Upper lobe of right lung (tissue), 1 donor: ENCODE measurements at places on chromosomes 1 and 21. TPM values are rescaled to one million over a fixed set of nuclear protein-coding genes. Genes with fewer than 3 reads are reported as not detected.

LHX8 gene
- not detected for total RNA-seq

DNA sequence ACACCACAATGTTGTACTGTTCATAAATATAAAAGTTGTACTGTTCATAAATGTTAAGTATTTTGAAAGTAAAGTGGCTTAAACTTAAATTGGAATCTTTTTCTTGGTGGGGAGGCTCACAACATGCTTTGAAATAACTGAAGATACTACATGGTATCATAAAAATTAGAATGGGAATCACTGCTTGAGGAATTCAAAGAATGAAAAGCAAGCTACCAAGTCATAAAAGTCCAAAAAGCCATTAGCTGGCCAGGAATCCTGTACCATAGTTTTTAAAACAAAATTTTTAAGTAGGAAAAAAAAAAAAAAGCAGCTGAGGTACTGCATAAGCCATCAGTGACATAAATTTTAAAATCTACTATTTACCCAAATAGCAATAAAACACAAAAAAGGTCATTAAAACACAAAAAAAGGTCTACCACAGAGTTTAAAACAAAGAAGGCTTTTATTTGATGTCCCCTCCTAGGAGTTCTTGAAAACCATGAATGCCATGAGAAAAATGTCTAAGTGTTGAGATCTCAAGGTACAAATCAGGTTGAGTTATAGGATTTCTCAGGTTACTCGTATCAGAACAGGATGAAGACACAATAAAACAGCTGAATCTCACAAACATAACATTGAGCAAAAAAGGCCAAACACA lies 8.6 kb downstream of the ZZZ3 start:
- H3K36me3 ChIP-seq: no peaks in the 10 kb centered on the region
- H3K27me3 ChIP-seq: no peaks in the 10 kb centered on the region
- H3K4me3 ChIP-seq: no peak overlapping the region
- H3K27ac ChIP-seq: no peak overlapping the region
- DNase-seq: no peak

GRCh38 chr1:113928187-113928930 lies 765 bp upstream of the HIPK1 start:
- DNase-seq: no peak
- peak overlapping the region; percentile 96 for H3K27ac ChIP-seq
- H3K4me3 ChIP-seq: peak overlapping the region; percentile 83
- H3K36me3 ChIP-seq: no peaks in the 10 kb centered on the region

DNA sequence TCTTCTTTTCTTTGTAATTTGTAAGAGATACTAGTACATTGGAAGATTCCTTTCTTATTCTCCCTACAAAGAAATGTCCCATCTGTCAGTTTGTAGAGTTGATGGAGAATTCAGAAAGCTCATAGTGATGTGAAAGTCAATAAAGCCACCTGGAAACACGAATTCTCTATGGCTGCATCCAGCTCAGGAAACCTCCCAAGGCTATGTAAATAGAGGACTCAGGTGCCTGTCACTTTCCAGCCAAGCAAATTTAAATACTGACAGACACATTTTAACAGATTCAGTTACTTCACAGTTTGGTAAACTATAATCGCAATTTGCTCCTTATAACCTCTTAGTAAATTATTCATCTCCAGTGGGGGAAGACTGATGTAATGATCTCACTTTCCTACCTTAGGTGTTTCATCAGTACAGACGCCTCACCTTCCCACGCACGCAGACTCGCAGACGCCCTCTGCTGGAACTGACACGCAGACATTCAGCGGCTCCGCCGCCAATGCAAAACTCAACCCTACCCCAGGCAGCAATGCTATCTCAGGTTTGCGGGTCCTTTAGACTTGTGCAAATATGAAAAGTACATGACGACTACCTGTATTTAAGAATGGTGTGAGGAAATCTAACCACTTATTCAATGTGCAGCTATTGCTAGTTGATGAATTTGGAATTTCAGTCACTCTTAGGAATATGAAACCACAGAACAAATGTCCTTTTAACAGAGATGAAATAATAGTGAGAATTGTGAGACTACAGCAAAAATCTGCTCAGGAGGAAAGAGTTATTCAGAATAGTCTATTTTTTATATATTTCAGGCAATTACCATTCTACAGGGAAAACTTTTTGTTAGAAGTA lies 60.6 kb downstream of the PTPRC start:
- peaks cover 8% of the 10 kb centered on the region for H3K36me3 ChIP-seq
- no peak overlapping the region for H3K27ac ChIP-seq
- peaks cover 4% of the 10 kb centered on the region for H3K27me3 ChIP-seq
- H3K4me1 ChIP-seq: peaks cover 8% of the 10 kb centered on the region

DNA sequence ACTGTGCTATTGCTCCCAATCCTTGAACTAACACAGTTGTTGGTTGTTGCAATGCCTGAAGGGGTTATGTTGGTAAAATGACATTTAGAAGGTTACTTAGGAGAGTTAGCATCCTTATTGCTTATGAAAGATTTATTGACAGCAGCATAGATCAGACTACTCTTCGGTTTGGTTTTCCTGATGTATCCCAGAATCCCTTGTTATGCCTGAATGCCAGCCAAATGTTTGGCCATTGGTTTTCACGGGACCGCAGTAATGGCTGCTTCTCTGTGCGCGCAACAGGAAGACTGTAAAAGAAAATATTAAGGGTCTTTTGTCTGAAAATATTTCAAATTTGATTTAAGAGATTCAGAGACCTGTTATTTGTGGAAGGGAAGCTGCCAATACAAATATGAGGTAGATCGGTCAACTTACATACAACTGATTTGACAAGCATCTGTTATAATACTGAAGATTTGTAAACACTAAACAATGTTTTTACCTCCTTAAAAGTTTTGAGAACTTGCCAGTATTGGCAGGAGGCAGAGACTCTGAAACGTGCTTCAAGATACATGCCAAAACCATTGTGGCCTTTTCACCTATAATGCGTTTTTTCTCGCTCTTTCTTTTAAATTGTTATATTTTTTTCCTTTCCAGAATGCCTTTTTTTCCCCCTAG lies 8.3 kb downstream of the NFIA start:
- DNase-seq: no peak
- no peak overlapping the region for H3K27ac ChIP-seq
- peaks cover 42% of the 10 kb centered on the region for H3K4me1 ChIP-seq
- peaks cover 12% of the 10 kb centered on the region for H3K36me3 ChIP-seq

DNA sequence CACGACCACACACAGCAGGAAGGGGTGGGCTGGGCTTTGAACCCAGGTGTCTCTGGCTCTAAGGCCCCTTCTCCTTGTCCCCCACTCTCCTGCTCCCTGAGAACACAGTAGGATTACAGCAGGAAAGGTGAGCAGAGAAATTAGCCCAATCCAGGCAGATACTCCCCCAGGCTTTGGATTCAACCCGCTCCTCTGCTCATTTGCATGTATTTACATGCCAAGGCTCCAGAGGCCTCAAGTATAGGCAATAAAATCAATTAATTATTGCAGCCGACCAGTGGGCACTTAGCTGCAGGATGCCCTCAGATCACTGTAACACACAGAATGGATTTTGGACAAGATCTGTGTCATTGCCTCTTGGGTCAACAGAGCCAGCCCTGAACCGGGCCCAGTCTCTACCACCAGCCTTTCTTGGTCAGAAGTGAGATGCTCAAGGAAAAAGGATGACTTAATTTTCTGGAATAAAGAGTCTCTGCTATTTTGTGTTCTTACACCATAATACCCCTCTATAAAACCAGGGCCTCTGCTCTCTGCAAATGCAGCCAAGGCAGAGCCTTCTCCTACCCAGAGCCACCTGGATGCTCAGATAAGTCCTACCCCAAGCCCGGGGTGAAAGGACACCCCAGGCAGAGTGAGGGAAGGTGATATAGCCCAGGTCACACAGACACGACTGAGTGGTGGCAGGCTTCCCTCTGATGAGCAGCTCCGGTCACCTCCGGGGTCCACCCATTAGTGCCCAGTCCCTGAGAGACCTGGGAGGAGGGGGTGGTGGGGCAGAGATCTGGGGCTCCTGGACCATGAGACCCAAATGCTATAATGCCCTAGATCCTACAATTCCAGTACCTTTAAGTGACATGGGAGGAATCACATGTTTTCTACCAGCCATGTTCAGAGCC lies 28.9 kb downstream of the MATN1 start:
- DNase-seq: no peak
- no peaks in the 10 kb centered on the region for H3K4me1 ChIP-seq
- no peaks in the 10 kb centered on the region for H3K36me3 ChIP-seq
- no peak overlapping the region for H3K4me3 ChIP-seq
- no peaks in the 10 kb centered on the region for H3K27me3 ChIP-seq

RHOU gene
- 21.0 TPM for total RNA-seq

GRCh38 chr1:38242506-38242905 lies 195.9 kb upstream of the POU3F1 start:
- H3K27me3 ChIP-seq: peaks cover 5% of the 10 kb centered on the region
- no peak overlapping the region for H3K27ac ChIP-seq
- peaks cover 1% of the 10 kb centered on the region for H3K4me1 ChIP-seq
- DNase-seq: no peak
- H3K36me3 ChIP-seq: no peaks in the 10 kb centered on the region
- no peak overlapping the region for H3K4me3 ChIP-seq

GRCh38 chr21:46155514-46156377 lies at the start of gene FTCD:
FTCD (minus strand) TSS chr21:46155579; CDS start chr21:46155523, 56 bp downstream.
- H3K4me3 ChIP-seq: no peak within 1 kb of the TSS
- no peaks in the 10 kb centered on the region for H3K36me3 ChIP-seq
- no peak within 1 kb of the TSS for H3K27ac ChIP-seq
- peaks cover 10% of the 10 kb centered on the region for H3K4me1 ChIP-seq
- DNase-seq: peak; percentile 59

- peaks cover 2% of the 10 kb centered on the region for H3K4me1 ChIP-seq
- no peak for DNase-seq
- H3K36me3 ChIP-seq: no peaks in the 10 kb centered on the region
- H3K27me3 ChIP-seq: no peaks in the 10 kb centered on the region
- H3K27ac ChIP-seq: no peak overlapping the region
Measured at GRCh38 chr1:208258277-208258676, 14.1 kb upstream of the PLXNA2 start.

DNA sequence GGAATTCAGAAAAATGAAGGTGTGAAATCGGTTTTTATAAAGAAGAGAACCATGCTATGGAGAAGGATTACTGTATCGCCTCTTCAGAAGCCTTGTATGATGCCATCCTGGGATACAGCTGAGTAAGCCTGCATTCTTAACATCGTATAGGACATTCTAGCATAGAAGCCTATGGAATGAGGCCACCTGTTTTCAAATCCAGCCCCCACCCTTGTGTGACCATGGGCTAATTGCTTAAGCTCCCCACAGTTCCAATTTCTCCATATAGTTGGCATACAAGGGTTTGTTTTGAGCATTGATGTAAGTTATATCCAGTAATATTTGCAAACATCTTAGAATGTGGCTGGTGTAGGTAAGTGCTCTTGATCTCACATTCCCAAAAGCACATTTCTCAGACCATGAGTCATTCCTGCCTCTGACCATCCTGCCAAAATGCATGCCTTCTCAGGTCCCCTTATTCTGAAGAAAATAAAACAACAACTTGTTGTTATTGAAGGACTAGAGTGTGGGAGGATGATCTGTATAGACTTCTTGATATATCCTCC lies 1.5 kb downstream of the OR14A2 start:
- H3K4me3 ChIP-seq: no peak overlapping the region
- H3K36me3 ChIP-seq: no peaks in the 10 kb centered on the region
- H3K27me3 ChIP-seq: no peaks in the 10 kb centered on the region
- no peak overlapping the region for H3K27ac ChIP-seq
- no peaks in the 10 kb centered on the region for H3K4me1 ChIP-seq

ILDR2 gene
- 0.98 TPM for total RNA-seq

- H3K36me3 ChIP-seq: no peaks in the 10 kb centered on the region
- H3K4me3 ChIP-seq: no peak overlapping the region
- H3K4me1 ChIP-seq: peaks cover 11% of the 10 kb centered on the region
- H3K27ac ChIP-seq: no peak overlapping the region
- no peaks in the 10 kb centered on the region for H3K27me3 ChIP-seq
Measured at GRCh38 chr1:24286246-24287010, 32.7 kb upstream of the GRHL3 start.

GRCh38 chr1:6497215-6497866 lies 5.9 kb upstream of the PLEKHG5 start:
- H3K4me1 ChIP-seq: peaks cover 26% of the 10 kb centered on the region
- DNase-seq: no peak
- H3K27ac ChIP-seq: no peak overlapping the region
- H3K36me3 ChIP-seq: no peaks in the 10 kb centered on the region
- peak overlapping the region; percentile 66 for H3K4me3 ChIP-seq

CCDC185 gene
- not detected for total RNA-seq

RUSC1 gene
- total RNA-seq: 27.0 TPM

MAD2L2 gene
- total RNA-seq: 23.5 TPM

DNA sequence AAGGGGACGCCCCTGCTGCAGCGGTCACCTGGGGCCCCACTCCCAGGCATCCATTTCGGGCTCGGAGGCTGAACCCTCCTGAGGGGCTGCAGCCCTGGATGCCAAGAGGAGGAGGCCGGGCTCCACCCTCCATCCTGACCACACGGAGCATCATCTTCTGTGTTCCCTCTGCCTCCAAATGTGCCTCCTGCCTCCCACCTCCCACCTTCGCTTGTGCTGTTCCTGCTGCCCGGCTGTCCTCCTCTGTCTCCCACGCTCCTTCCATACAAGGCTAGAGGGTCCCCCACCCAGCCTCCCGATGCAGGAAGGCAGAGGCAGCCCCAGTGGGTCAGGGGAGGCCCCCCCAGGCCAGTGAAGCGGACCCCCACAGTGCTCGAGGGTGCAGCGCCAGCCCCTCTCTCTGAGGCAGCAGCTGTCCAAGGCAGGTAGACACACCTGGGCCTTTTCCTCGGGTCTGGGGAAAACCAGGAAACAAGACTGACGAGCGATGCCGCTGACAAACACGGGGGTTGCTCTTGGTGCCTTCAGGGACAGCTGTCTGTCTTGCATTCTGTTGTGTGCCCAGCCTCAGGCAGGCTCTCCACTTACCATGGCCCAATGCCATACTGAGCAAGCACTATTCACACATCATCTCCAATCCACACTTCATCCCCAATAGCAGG lies 16.8 kb upstream of the PLEKHG5 start:
- no peak for DNase-seq
- no peak overlapping the region for H3K4me3 ChIP-seq
- H3K36me3 ChIP-seq: no peaks in the 10 kb centered on the region
- H3K27ac ChIP-seq: no peak overlapping the region

GRCh38 chr1:94560333-94560732 lies 18.8 kb upstream of the F3 start:
- no peak overlapping the region for H3K27ac ChIP-seq
- H3K36me3 ChIP-seq: no peaks in the 10 kb centered on the region
- H3K4me1 ChIP-seq: no peaks in the 10 kb centered on the region
- DNase-seq: no peak
- no peak overlapping the region for H3K4me3 ChIP-seq

PUM1 gene
- total RNA-seq: 117 TPM

GRCh38 chr1:32536117-32536516 lies 3.1 kb upstream of the ZBTB8A start:
- no peaks in the 10 kb centered on the region for H3K36me3 ChIP-seq
- no peaks in the 10 kb centered on the region for H3K27me3 ChIP-seq
- H3K4me3 ChIP-seq: no peak overlapping the region
- H3K27ac ChIP-seq: no peak overlapping the region
- DNase-seq: no peak
- peaks cover 16% of the 10 kb centered on the region for H3K4me1 ChIP-seq

DIO1 gene
- not detected for total RNA-seq

DNA sequence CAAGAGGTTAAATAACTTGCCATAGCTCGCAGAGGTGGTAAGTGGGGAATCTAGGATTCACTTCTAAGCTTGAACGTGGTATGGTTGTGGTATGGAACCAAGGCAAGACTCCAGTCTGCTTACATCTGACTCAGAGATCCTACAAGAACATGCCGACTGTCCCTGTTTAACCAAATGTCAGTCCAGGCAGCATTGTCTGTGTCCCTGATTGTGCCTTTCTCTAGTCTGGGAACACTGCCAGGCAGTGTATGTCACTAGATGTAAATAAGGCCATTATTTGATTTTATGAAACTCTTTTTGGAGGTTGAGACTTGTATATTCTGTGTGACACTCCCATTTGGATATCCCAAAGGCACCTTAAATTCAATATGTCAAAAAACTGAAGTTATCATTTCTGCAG lies 96.0 kb downstream of the NOS1AP start:
- no peaks in the 10 kb centered on the region for H3K4me1 ChIP-seq
- H3K4me3 ChIP-seq: no peak overlapping the region
- H3K27ac ChIP-seq: no peak overlapping the region
- no peak for DNase-seq

SPRR2B gene
- total RNA-seq: not detected
